ENCODE measurements at places on chromosomes 5 and 9.

DNA sequence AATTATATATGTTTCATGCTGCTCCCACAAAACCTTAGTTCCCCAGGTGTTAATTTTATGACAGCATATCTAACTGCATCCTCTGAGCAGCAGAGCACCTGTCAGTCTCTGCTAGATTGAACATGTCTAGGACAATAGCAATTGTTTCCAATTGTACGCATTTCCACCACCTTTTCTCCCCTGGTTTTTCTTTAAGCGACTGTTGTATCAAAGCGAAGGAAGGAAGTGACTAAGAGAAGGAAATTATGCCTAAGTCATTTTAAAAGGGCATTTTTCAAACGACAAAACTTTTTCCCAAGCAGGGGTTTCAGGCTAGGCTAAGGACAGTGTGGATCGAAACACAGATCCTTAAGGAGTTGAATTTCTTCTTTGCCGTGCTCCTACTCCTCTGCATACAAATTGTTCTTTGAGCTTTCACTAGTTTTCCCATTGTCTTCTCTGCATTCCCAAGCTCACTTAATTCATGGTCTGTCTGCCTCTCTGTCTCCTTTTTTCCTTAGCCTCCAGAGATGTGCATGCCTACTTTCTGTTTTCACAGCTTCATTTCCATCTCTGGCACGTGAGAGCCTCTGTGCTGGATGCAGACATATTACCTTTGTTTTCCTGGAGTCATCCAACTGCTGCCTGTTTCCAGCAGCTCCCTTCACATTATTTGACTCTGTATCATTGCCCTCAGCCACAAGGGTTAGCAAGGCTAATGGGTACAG, 39.4 kb upstream of the STARD4 start:
- no peak for DNase-seq

DNA sequence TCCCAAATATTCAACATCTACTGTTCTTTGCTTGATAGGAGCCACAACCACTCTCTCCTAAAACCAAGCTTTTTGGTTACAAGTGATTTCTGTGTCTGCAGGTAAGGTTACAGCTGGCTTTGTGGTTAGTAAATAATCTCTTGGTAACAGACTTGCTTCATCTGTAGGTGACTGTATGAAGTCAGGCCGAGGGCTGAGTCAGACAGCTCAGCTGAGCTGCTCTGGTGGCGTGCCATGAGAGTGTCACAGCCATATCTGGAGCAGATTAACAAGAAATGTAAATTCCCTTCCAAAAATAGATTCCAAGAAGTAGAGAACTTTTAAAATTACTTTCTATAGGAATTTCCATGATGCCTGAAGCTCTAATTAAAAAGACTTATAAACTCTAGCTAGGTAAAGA, 23.7 kb upstream of the TAS2R1 start:
- DNase-seq = no peak

GRCh38 chr9:125240649-125240999, 519 bp downstream of the HSPA5 start:
- DNase-seq = no peak

- DNase-seq = no peak
Observed at GRCh38 chr5:158056130-158056825, 197.3 kb upstream of the CLINT1 start.

- DNase-seq = no peak
Observed at GRCh38 chr9:36136894-36137391, 410 bp downstream of the GLIPR2 start.

DNA sequence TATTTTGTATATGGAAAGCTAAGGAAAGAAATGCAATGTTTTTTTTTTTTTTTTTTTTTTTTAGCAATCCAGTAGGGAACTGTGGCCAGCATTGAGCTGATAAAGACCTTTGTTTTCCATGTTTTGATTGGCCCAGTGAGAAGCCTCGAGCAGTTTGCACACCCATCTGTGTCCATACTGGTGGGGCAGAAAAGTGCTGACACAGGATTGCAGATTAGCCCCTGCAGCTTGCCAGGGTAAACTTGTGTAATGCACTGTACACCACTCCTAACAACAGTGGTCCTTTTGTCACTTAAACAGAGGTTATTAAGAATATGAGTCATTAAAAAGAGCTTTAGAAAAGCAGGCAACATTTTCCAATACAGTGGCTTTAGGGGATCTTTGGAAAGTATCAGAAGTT, 132.8 kb upstream of the CDKN2B start:
- no peak for DNase-seq

GRCh38 chr5:136192526-136193321, at the start of gene SMIM32:
TSS of gene SMIM32 (minus strand) at chr5:136193162. CDS start at chr5:136192524, 638 bp downstream.
- no peak for DNase-seq

DNA sequence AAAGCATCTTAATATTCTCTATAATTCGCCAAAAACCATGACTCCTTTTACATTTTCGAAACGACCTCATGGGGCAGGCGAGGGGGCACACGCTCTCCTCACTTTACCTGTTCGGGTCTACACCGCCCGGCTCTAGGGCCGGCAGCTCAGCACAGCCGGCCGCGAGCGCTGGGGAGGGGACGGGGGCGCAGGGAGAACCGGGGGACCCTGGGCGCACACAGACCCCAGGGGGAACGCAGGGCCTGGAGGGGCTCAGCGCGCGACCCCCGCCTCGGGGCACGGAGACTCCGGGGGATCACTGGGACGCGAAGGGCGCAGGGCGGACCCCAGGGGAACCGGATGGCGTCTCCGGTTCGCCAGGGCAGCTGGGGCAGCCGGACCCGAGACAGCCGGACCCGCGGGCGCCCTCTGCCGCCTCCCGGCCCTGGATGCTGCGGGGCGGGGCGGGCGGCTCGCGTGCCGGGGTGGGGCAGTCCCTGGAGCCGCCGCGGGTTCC, at the start of gene AHRR:
Gene AHRR, plus strand, starts transcription at position 485 of the 496 bp plus-strand sequence. CDS start 22,189 bp downstream, outside the sequence.
- no peak for DNase-seq

DNA sequence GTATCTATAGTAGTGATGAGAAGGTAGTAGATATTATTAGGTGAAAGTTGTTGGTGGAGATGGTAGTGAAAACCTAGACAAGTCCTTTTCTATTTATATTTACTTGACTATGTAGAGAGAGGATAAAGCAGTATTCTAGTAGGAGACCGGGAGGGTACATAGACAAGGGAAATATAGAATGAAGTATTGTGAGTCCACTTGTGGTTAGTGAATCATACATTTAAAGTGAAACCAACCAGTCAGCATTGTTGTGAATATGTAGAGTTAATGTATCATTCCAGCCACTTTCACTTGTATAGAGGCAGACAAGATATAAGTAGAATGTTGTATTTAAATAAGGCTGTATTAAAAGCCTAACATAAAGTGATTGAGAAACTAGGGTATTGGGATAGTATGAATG, 1711.3 kb upstream of the ACO1 start:
- DNase-seq = no peak

DNA sequence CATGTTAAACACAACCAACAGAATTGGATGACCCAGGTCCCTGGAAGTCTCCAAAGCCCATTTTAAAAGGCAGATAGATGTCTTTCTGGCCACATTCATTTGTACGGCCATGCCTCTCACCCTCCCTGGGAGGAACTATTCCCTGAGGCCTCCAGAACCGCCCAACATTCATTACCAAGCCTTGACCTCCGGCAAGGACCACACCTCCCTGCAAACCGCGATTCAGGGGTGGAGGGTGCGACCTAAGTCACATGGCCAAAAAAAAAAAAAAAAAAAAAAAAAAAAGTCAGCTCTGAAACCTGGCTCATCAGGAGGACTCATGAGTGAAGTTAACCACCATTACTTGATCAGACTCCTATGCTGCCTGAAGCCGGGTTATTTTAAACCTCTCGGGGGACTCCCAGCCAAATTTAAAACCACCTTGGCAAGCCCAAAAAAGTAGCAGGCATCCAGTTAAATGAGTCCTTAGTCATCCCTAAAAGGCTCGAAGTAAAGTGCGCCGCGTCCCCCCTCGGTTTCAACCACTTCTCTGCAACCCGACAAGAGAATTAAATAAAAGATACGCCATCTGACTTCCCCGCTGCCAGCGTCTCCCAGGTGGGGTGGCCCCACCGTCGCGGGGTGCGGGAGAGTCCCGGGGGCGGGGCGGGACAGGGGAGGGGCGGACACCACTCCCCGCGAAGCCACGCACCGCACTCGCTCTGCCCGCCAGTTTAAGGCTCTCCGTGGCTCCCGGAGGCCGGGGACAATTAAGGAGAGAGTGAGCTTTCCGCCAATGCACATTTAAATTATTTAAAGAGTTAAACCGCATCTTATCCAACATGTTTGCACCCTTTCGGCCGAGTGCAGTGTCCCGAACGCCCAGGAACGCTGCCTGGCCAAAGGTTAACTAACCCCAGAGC, 2.3 kb downstream of the KLF9 start:
- no peak for DNase-seq

DNA sequence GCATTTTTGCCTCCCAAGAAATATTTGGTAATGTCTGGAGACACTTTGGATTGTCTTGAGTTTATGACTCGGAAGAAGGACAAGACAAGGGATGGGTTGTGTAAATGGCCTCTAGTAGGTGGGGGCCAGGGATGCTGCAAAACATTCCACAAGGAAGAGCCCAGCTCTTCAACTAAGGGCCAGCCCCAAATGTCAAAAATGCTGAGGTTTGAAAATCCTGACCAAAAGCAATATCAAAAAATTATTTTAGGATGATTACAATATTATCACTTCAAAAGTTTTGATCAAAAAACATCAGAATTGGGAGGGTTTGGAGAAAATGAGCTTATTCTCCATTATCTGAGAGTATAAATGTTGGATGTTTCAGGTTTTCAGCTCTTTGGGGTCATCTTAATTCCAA, 248.9 kb upstream of the SLC24A2 start:
- no peak for DNase-seq

GRCh38 chr9:93245437-93245970, 61.6 kb downstream of the WNK2 start:
- DNase-seq = no peak

GRCh38 chr9:120616966-120617935, 37.3 kb upstream of the CDK5RAP2 start:
- no peak for DNase-seq

- no peak for DNase-seq
Observed at GRCh38 chr9:16133556-16134227, 580.8 kb downstream of the CCDC171 start.

GRCh38 chr5:96243862-96244261, 189.2 kb downstream of the PCSK1 start:
- no peak for DNase-seq

- no peak for DNase-seq
Observed at GRCh38 chr5:141517312-141517711, 28.4 kb downstream of the PCDHGC5 start.

DNA sequence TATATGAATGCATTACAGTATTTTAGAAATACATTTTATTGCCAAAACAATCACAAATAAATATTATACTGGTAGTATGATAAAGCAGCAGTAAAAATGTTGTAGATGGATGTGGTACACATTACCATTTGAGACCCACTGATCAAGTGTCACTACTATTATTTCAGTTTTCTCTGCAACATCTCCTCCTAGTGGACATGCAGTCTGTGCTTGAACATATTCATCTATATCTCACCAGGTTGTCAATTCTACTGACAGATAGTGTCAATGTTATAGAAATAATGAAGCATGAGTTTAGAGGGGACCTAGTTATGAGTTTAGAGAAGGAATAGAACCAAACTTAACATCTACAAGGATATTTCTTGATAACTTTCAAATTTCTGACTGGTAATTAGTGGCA, 39.2 kb upstream of the ELOVL7 start:
- no peak for DNase-seq

DNA sequence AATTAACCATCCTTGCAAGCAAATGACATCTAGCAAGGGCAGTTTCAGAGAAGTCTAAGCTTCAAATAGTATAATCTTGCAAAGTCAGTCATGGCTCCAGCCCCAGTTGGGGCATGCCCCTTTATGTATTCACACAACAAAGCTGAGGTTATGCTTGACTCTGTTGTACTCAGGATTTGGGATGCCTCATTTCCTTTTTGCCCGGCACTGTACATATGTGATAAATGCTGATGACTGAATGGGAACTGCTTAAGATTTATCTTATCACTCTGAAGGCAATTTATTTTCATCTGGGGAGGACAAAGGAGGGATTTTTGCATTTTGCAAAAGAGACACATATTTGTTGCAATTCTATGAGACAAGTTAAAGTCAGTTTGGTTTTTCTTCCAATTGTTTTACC, 219.2 kb downstream of the TRPM3 start:
- DNase-seq = no peak

DNA sequence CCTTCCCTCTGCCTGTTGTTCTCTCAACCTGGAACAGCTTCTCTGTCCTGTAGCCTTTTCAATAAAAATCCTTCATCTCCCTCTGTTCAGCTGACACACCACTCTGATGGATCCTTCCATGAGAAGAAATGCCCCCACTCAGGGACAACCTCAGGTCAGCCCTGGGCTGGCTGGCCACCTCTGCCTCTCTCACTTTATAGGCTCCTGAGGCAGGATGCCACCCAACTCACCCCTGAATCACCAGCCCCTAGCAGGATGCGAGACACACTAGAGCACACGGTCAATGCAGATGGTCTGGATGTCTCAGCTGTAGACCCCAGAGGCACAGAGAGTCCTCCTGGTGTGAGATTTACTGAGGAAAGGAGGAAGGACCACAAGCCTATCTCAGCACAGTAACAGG, 93.8 kb downstream of the GABBR2 start:
- no peak for DNase-seq

- no peak for DNase-seq
Observed at GRCh38 chr5:56922922-56923321, 13.5 kb downstream of the SETD9 start.

GRCh38 chr9:37187713-37188439, 67.5 kb downstream of the ZCCHC7 start:
- no peak for DNase-seq

GRCh38 chr9:136539427-136540421, 6.1 kb downstream of the NOTCH1 start:
- DNase-seq = peak; percentile 91

- no peak for DNase-seq
Observed at GRCh38 chr5:77366717-77367500, 125.2 kb downstream of the WDR41 start.

DNA sequence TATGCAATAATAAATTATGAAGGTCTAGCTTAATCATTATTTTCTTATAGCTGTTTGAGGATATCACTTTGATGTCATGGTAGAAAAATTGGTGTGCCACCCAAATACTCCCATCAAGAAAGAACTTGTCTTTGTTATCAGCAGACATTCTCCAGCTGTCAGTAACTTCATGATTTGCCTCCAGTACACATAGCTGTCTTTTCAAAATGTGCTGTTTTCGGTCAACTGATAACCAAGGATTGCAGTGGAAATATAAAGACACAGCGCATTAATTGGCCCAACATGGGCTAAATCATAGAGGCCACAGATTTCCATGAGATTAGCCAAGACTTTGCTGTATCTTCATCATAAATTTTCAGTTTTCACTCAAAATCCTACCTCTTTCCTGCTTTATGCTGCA, 993.5 kb upstream of the SEMA6A start:
- DNase-seq = no peak

- DNase-seq = no peak
Observed at GRCh38 chr5:6995115-6995514, 281.9 kb downstream of the TENT4A start.

DNA sequence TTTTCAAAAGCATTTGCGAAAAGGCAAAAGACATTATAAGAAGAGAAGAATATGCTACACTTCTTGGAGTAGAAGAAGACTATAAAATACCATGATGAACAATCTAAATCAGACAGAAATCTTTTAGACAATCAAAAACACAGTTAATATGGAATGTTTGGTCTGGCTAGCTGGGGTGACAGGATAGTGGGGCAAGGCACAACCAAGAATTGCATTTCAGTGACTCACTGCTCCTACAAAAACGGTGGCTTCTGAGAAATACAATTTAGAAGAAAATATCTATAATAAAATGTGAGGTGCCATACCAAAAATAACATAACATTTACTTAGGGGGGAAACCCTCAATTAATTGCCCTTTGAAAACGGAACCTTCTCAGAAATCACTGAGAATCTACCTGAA, 363.4 kb downstream of the NPR3 start:
- DNase-seq = no peak

All from stimulated activated CD4-positive, alpha-beta T cell treated with anti-CD3 and anti-CD28 coated beads, Interleukin-1b, Interleukin-23, amount 100 ng/mL, for 1 hour (primary cell).